ENCODE measurements at places on chromosomes 3 and 15. TPM values are rescaled to one million over a fixed set of nuclear protein-coding genes. Genes with fewer than 3 reads are reported as not detected.

Gene FHIT
- 11.8 TPM for total RNA-seq

Gene FGD5
- total RNA-seq: 38.3 TPM

DNA sequence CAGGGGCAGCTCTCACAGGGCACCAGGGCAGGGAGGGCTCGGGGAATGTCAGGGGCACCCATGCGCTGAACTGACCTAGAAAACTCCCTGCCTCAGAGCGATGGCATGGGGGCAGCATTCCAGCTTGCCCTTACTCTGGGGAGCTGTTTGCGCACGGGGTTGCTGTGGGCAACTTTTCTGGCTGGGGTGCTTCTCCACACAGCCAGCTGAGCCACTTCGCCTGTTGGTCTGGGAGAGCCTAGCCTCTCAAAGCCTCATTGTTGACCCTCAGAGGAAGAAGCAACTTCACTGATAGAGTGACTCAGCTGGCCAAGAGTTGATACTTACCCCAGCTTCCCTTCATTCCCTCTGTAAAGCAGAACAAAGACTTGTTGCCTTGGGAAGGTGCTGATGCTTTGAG, 42.6 kb upstream of the MRPS22 start:
- H3K27ac ChIP-seq: no peak overlapping the region
- DNase-seq: no peak
- peaks cover 22% of the 10 kb centered on the region for H3K4me1 ChIP-seq
- no peaks in the 10 kb centered on the region for H3K27me3 ChIP-seq

DNA sequence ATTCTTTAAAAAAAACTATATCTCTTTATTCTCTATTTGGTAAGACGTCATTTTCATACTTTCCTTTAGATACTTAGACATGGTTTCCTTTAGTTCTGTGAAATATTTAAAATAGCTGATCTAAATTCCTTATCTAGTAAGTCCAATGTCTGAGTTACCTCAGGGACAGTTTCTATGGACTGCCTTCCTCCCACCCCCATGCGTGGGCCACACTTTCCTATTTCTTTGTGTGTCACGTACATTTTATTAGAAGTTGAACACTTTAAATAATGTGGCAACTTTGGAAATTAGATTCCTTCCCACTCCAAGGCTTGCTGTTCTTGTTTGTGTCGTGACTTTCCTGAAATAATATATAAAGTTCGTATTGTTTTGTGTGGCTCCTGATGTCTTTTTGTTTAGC, 260.7 kb downstream of the EDEM1 start:
- DNase-seq: no peak
- no peak overlapping the region for H3K27ac ChIP-seq
- H3K4me3 ChIP-seq: no peak overlapping the region
- H3K27me3 ChIP-seq: no peaks in the 10 kb centered on the region
- H3K36me3 ChIP-seq: no peaks in the 10 kb centered on the region

Gene GOLGA8G
- not detected for total RNA-seq

DNA sequence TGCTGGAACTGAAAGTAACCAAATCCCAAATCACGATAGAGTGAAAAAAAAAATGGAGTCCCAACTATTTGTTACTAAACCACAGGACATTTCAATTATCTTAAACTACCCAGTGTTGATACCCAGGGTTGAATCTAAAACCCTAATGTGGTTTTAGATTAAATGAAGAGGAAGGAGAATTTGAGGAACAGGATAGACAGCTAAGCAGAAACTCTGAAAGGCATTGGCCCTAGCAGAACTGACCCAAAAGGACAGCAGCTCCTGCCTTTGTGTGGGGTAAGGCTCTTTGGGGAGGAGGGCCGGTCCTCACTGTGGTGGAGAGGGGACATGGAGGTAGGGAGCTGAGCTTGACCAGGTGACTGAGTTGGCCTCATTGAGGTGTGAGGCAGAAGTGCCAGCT, 30.7 kb upstream of the SNRK start:
- DNase-seq: no peak
- no peaks in the 10 kb centered on the region for H3K27me3 ChIP-seq
- no peaks in the 10 kb centered on the region for H3K4me1 ChIP-seq
- no peak overlapping the region for H3K4me3 ChIP-seq
- no peak overlapping the region for H3K27ac ChIP-seq
- no peaks in the 10 kb centered on the region for H3K36me3 ChIP-seq

DNA sequence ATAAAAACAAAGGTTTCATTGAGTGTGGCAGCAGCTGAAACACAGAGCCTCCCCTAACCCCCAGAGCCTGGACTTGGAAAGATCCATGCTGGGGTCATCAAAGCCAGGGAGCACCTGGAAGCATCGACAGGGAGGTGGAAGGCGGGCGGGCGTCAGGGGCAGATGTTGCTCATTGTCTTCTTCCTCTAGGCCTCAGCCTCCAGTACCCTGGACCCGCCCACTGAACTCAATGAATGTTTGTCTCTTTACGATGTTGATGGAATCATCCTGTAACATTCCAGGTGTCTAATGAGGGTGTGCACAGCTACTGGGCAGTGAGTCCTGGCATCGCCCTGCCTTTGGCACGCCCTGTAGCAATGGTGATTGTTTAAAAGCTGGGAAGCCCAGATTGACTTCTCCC, 9.8 kb downstream of the GP5 start:
- H3K4me1 ChIP-seq: no peaks in the 10 kb centered on the region
- H3K27ac ChIP-seq: no peak overlapping the region
- H3K27me3 ChIP-seq: no peaks in the 10 kb centered on the region
- DNase-seq: no peak
- no peaks in the 10 kb centered on the region for H3K36me3 ChIP-seq

Gene ARGFX
- total RNA-seq: not detected

Gene SNTN
- not detected for total RNA-seq

- peaks cover 5% of the 10 kb centered on the region for H3K4me1 ChIP-seq
- H3K36me3 ChIP-seq: no peaks in the 10 kb centered on the region
- peak overlapping the region; percentile 58 for H3K4me3 ChIP-seq
- H3K27me3 ChIP-seq: no peaks in the 10 kb centered on the region
- DNase-seq: no peak
- peak overlapping the region; percentile 9 for H3K27ac ChIP-seq
Measured at GRCh38 chr3:53073553-53074365, 27.9 kb upstream of the SFMBT1 start.

DNA sequence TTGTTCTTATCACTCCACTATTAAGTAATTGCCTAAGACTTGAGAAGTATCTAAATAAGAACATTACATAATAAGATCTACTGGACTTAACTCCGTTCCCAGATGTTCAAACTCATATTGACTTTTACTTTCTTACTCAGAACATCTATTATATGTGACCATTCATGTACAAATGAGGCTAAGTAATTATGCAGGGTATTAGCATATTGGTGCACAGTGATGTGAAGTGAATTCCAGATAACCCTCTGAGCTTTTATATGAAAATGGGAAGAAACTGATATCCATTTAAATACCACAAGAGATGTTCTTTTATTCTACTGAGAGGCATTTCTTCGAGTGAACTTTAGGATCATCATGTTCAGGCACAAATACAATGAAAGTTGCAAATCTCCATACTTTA, 135.7 kb downstream of the ZPLD1 start:
- DNase-seq: no peak
- no peak overlapping the region for H3K27ac ChIP-seq
- no peaks in the 10 kb centered on the region for H3K4me1 ChIP-seq
- H3K4me3 ChIP-seq: no peak overlapping the region
- no peaks in the 10 kb centered on the region for H3K36me3 ChIP-seq
- no peaks in the 10 kb centered on the region for H3K27me3 ChIP-seq

Gene C3orf49
- not detected for total RNA-seq

GRCh38 chr15:84143753-84144314, 91.7 kb upstream of the GOLGA6L4 start:
- H3K27me3 ChIP-seq: no peaks in the 10 kb centered on the region
- H3K27ac ChIP-seq: no peak overlapping the region
- no peaks in the 10 kb centered on the region for H3K36me3 ChIP-seq
- no peak for DNase-seq
- no peak overlapping the region for H3K4me3 ChIP-seq

Gene ZNF660
- total RNA-seq: 12.5 TPM

Gene ARRDC4
- 35.2 TPM for total RNA-seq

Gene PRR23B
- not detected for total RNA-seq

DNA sequence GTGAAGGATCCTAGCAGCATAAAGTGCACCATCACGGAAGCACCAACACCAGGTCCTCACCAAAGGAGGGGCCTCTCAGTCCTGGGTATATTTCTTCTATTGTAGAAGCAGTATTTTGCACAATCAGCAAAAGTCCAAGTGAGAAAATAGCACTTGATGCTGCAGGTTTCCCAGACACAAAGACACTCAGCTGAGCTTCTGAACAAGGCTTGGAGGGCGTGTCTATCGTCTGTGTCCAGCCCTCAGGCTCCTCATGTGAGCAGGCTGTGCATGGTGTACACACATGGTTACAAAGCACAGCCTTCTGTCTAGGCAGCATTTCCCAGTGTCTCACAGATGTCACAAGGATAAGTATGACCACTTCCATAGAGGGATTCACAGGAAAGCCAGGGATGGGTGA, 98.3 kb upstream of the SPATA12 start:
- no peak for DNase-seq
- H3K27ac ChIP-seq: no peak overlapping the region
- H3K27me3 ChIP-seq: no peaks in the 10 kb centered on the region
- no peaks in the 10 kb centered on the region for H3K36me3 ChIP-seq
- peaks cover 2% of the 10 kb centered on the region for H3K4me1 ChIP-seq

DNA sequence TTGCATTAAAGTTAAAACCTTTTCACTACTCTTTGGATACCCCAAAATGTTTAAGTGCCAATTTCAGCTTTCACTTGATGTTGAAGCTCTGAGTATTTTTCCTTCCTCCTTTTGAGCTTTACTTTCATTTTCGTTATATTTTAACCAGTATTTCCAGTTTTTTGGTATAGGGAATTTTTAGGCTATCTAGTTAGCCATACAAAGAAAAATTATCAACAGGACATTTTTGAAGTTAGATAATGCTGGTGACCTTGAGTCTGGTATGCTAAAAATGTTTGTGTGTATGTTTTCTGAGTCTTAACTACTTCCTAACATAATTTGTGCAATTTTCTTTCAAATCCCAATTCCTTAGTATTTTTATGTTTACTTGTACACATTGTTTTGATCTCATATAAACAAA, 284.8 kb downstream of the OTOL1 start:
- no peaks in the 10 kb centered on the region for H3K27me3 ChIP-seq
- H3K36me3 ChIP-seq: no peaks in the 10 kb centered on the region
- no peaks in the 10 kb centered on the region for H3K4me1 ChIP-seq
- DNase-seq: no peak

Gene FRG2C
- total RNA-seq: not detected

- no peaks in the 10 kb centered on the region for H3K36me3 ChIP-seq
- no peak overlapping the region for H3K27ac ChIP-seq
- no peaks in the 10 kb centered on the region for H3K4me1 ChIP-seq
- H3K27me3 ChIP-seq: no peaks in the 10 kb centered on the region
- no peak overlapping the region for H3K4me3 ChIP-seq
- DNase-seq: peak; percentile 27
Measured at GRCh38 chr3:56855856-56856512, 54.2 kb upstream of the ARHGEF3 start.

- no peaks in the 10 kb centered on the region for H3K36me3 ChIP-seq
- H3K27me3 ChIP-seq: no peaks in the 10 kb centered on the region
- no peak overlapping the region for H3K4me3 ChIP-seq
- H3K27ac ChIP-seq: no peak overlapping the region
- no peaks in the 10 kb centered on the region for H3K4me1 ChIP-seq
- no peak for DNase-seq
Measured at GRCh38 chr15:62431817-62432216, 266.7 kb upstream of the C2CD4B start.

GRCh38 chr3:31488475-31489017, 44.2 kb upstream of the STT3B start:
- no peaks in the 10 kb centered on the region for H3K4me1 ChIP-seq
- H3K36me3 ChIP-seq: no peaks in the 10 kb centered on the region
- no peak for DNase-seq
- no peaks in the 10 kb centered on the region for H3K27me3 ChIP-seq

Gene CMTM7
- total RNA-seq: 63.4 TPM

DNA sequence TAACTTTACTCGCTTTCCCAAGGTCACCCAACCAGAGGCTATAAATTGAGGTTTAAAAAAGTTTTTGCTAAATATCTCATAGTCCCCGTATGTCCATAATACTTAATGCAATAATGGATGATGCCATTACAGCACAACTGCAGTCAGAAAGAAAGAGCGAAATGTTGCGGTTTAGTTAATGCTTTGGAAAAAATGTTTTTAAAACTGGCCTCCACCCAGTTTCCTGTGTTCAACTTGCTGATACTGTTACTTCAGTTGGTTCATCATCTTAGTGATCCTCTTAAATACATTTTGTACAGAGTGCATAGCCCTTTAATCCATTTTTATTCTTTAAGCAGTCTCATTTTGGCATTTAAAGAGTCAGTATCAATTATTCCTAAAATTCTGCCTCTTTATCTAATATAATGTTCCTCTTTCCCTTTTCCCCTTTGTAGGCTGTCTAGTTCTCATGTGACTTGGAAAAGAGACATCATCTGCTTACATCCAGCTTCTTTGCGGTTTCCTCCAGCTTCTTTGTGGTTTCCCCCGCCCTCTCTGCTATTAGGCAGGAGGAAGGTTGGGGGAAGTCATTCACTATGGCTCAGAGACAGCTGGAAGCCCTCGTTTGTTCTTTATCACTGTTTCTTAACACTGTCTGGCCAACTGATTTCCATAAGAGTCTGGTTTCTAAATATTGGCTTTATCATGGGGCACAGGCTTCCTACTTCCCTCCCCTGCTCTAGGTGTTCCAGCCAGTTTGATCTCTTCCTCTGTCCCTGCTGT, 154.3 kb downstream of the GOLIM4 start:
- H3K27me3 ChIP-seq: no peaks in the 10 kb centered on the region
- H3K4me3 ChIP-seq: no peak overlapping the region
- no peak overlapping the region for H3K27ac ChIP-seq
- DNase-seq: no peak
- no peaks in the 10 kb centered on the region for H3K36me3 ChIP-seq

DNA sequence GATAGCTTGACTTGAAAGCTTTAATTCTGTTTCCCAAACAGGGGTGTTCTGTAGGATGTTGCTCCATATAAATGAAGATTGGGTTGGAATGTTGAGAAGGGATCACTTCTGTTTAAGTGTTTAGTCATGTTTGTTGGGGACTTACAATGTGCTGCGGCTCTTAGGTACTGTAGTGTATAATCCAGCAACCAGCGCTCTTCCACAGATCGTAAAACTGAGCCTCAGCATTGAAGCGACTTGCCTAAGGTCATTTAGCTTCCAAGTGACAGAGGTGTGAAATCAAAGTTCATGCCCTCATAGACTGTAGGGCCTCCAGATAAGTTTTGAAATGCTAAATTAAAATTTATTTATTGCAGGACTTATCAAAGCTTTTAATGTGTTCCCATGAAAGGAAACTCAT, 1.8 kb downstream of the MKRN2 start:
- no peak overlapping the region for H3K27ac ChIP-seq
- no peaks in the 10 kb centered on the region for H3K36me3 ChIP-seq
- H3K27me3 ChIP-seq: no peaks in the 10 kb centered on the region
- H3K4me3 ChIP-seq: no peak overlapping the region
- no peak for DNase-seq

GRCh38 chr3:186746008-186746407, 28.8 kb downstream of the KNG1 start:
- no peaks in the 10 kb centered on the region for H3K36me3 ChIP-seq
- no peaks in the 10 kb centered on the region for H3K4me1 ChIP-seq
- H3K27ac ChIP-seq: no peak overlapping the region
- DNase-seq: no peak
- H3K4me3 ChIP-seq: no peak overlapping the region
- no peaks in the 10 kb centered on the region for H3K27me3 ChIP-seq
